Activated CD4-positive, alpha-beta T cell treated with anti-CD3 and anti-CD28 coated beads, Interleukin-2, amount 10 ng/mL, durations not matched to agents 7 days and 5 days (primary cell): ENCODE measurements at places on chromosomes 5 and 9. TPM values are rescaled to one million over a fixed set of nuclear protein-coding genes. Genes with fewer than 3 reads are reported as not detected.

GRCh38 chr9:111983484-111983908 lies 86.9 kb downstream of the UGCG start:
- DNase-seq, result no peak
- H3K4me3 ChIP-seq, result no peak overlapping the region
- H3K27me3 ChIP-seq, result peaks cover 6% of the 10 kb centered on the region
- no peak overlapping the region for H3K27ac ChIP-seq
- H3K4me1 ChIP-seq, result peaks cover 35% of the 10 kb centered on the region

The SNCB gene
- not detected for total RNA-seq

GRCh38 chr5:131983244-131983771 lies 28.1 kb downstream of the ACSL6 start:
- H3K27ac ChIP-seq, result no peak overlapping the region
- H3K4me3 ChIP-seq, result no peak overlapping the region
- no peak for DNase-seq
- H3K27me3 ChIP-seq, result peaks cover 6% of the 10 kb centered on the region
- H3K36me3 ChIP-seq, result peaks cover 1% of the 10 kb centered on the region

- H3K27me3 ChIP-seq, result no peaks in the 10 kb centered on the region
- H3K4me1 ChIP-seq, result no peaks in the 10 kb centered on the region
- H3K27ac ChIP-seq, result no peak overlapping the region
Observed at GRCh38 chr9:17623965-17624364, 45.1 kb downstream of the SH3GL2 start.

The OTP gene
- not detected for total RNA-seq

GRCh38 chr9:116952436-116952810 lies 265.3 kb downstream of the TRIM32 start:
- H3K4me1 ChIP-seq, result no peaks in the 10 kb centered on the region
- no peak for DNase-seq
- no peak overlapping the region for H3K4me3 ChIP-seq
- H3K27me3 ChIP-seq, result no peaks in the 10 kb centered on the region
- no peak overlapping the region for H3K27ac ChIP-seq
- H3K36me3 ChIP-seq, result no peaks in the 10 kb centered on the region

DNA sequence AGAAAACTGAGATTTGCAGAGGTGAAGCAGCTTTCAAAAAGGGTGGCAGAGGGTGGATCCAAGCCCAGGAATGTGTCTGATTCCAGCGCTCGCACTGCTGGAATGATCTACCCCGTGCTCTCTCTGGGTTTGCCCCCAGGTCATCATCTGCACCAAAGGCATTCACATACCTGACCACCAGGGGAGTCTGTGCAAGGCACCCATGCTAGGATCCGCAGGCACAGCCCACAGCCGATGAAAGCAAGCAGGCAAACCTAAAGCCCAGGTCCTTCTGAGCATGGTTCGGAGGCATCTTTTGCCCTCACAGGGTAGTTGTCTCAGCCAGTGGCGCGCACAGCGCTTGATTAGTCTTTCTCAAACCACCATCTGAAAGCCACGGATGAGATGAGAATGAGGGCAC lies 56.6 kb downstream of the TEK start:
- H3K4me1 ChIP-seq, result no peaks in the 10 kb centered on the region
- H3K27me3 ChIP-seq, result no peaks in the 10 kb centered on the region
- no peak for DNase-seq
- no peak overlapping the region for H3K4me3 ChIP-seq
- H3K36me3 ChIP-seq, result no peaks in the 10 kb centered on the region
- H3K27ac ChIP-seq, result no peak overlapping the region

GRCh38 chr9:2087500-2088313 lies 72.6 kb downstream of the SMARCA2 start:
- DNase-seq, result peak; percentile 45
- H3K4me1 ChIP-seq, result peaks cover 24% of the 10 kb centered on the region
- H3K27ac ChIP-seq, result no peak overlapping the region

GRCh38 chr5:14545862-14546261 lies 35.7 kb upstream of the OTULINL start:
- H3K4me3 ChIP-seq, result no peak overlapping the region
- H3K4me1 ChIP-seq, result peaks cover 7% of the 10 kb centered on the region
- H3K27ac ChIP-seq, result no peak overlapping the region
- no peaks in the 10 kb centered on the region for H3K36me3 ChIP-seq
- DNase-seq, result no peak
- H3K27me3 ChIP-seq, result peaks cover 10% of the 10 kb centered on the region

DNA sequence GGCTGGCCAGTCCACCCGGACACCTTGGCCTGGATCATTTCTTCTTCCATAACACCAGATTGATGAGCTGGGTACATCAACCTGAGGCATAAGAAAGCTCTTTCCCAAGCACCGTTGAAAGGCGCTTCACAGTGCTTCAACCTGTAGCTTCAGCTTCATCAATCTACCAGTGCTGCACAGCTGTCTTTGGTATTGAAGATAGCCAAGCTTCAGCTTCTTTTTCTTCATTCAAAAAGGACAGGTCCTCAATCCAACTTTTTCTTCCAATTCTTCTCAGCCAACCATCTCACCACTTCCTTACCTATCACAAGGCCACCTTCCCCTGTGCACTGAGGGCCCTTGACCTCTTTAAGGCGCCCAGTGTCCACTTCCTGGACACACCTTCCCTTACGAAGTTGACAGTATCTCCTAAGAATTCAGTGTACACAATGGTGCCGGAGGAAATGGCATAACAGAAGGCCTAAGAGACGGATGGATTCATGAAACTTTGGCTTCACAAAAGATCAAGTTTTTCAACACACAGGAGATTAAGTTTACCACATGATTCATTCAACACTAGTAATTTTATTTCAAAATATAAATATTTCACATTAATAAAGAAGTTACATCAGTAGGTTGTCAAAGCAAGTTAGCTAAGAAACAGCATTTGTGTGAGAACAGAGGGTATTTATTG lies 1.4 kb upstream of the CTNNAL1 start:
- DNase-seq, result no peak
- peaks cover 12% of the 10 kb centered on the region for H3K36me3 ChIP-seq
- peaks cover 33% of the 10 kb centered on the region for H3K4me1 ChIP-seq
- peaks cover 6% of the 10 kb centered on the region for H3K27me3 ChIP-seq
- H3K4me3 ChIP-seq, result no peak overlapping the region

DNA sequence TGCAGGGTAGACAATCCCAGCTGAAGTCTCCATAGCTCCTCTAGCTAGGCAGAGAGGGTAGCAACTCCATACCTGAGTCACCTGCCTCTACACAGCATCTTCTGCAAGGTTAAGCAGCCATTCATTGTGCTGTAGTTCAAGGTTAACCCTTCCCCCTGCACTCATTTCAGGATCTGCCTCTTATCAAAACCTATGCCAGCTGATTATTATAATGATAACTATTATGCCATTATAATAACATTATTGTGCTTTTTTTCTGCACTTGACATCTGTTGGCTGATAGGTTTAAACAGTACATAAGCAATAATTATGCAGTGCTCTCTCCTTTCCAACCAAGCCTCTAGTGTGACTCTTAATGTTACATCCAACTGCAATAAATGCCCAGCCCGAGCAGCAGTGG lies 17.3 kb downstream of the SIL1 start:
- H3K36me3 ChIP-seq, result no peaks in the 10 kb centered on the region
- peaks cover 2% of the 10 kb centered on the region for H3K27me3 ChIP-seq
- H3K27ac ChIP-seq, result no peak overlapping the region

The SLC25A2 gene
- total RNA-seq, result 0.42 TPM

GRCh38 chr5:101174981-101175380 lies 271.9 kb upstream of the ST8SIA4 start:
- H3K4me3 ChIP-seq, result no peak overlapping the region
- H3K27ac ChIP-seq, result no peak overlapping the region
- no peaks in the 10 kb centered on the region for H3K27me3 ChIP-seq
- H3K4me1 ChIP-seq, result no peaks in the 10 kb centered on the region
- H3K36me3 ChIP-seq, result no peaks in the 10 kb centered on the region

GRCh38 chr9:134379831-134380365 lies 53.6 kb downstream of the RXRA start:
- H3K4me3 ChIP-seq, result no peak overlapping the region
- H3K4me1 ChIP-seq, result peaks cover 19% of the 10 kb centered on the region
- H3K27me3 ChIP-seq, result no peaks in the 10 kb centered on the region
- DNase-seq, result no peak

DNA sequence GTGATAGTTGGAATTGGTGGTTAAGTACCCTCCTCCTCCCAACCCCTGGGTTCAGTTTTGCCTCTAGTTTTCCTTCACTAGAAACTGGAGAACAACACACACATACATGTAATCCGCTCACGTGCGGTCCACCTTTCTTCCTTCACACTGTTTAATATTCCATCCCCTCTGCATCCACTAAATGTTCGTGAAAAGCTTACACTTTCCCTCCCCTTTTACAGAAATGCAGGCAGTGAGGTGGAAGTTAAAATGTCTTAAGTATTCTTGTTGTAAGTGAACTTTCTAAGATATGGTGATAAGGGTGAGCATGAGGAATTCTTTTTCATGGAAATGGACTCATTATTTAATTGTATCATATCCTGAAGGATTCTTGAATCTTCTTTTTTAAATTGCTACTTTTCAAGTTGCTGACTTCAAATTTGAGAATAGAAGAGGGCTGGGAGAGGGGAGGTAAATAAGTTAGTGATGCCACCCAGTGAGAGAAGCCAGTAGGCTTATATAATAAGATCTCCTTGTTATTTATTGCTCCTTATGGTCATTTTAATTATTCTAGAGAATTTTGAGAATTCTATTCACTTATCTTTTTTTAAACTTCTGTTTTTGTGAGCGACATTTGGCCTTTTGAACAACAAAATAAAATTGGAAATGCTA lies 90.2 kb downstream of the TLE4 start:
- H3K27ac ChIP-seq, result no peak overlapping the region
- no peak overlapping the region for H3K4me3 ChIP-seq
- peaks cover 16% of the 10 kb centered on the region for H3K4me1 ChIP-seq
- no peaks in the 10 kb centered on the region for H3K27me3 ChIP-seq
- H3K36me3 ChIP-seq, result peaks cover 8% of the 10 kb centered on the region

DNA sequence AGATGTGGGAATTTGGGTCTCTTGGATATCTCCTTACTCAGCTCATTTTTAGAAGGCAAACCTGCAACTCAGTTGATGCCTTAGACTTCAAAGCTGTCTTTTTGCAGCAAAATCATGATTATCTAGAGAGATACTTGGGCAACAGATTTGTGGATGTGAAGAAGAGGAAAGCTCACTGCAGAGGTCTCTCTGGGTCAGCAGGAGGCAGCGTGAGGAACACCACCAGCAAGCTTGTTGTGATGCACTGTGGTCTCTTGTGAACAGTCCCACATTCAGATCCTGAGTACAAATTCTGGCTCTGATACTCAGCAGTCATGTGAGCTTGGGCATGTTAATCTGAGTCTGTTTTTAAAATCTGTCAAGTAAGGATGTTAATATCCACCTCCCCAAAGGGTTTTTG lies 26.3 kb upstream of the DMRT3 start:
- H3K4me1 ChIP-seq, result no peaks in the 10 kb centered on the region
- no peak for DNase-seq
- no peaks in the 10 kb centered on the region for H3K36me3 ChIP-seq
- peaks cover 18% of the 10 kb centered on the region for H3K27me3 ChIP-seq

DNA sequence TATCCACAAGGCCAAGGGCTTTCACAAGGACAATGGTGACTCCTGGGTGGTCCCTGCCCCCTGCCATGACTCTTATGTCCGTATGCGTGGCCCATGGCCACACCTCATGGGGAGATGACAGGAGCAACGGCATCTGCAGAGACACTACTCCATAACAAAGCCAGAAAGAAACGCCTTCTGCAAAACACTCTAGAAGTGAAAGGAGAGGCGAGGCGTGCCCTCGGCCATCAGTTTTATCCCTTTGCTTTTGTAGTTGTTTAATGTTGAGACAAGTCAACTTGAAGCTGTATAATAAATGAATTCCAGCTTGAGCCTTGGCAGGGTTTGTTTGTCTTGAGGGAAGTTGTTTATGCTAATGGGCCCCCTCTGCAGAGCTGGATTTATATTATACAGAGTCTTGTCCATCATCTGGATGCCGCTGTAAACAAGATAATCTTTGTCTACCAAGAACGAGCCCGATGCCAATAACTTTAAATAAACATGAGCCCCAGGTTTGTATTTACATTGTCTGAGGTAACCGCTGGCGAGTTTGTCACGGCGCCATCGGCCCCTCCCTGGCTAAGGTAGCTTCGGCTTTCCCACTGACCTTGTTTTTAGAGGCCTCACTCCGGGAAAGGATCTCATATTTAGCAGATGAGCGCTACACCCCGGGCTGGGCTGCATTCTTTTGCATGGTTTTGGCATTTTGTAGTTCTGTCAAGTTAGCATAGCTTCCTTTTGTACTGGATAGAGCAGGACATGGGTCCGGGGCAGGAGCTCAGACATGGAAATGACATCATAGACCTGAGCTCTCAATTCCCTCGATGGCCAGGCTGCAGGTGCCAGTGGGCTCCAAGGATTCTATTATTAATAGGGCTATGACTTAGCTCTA lies 165.3 kb downstream of the ERCC6L2 start:
- H3K4me1 ChIP-seq, result no peaks in the 10 kb centered on the region
- H3K4me3 ChIP-seq, result no peak overlapping the region
- no peak for DNase-seq
- H3K27me3 ChIP-seq, result no peaks in the 10 kb centered on the region
- no peak overlapping the region for H3K27ac ChIP-seq

DNA sequence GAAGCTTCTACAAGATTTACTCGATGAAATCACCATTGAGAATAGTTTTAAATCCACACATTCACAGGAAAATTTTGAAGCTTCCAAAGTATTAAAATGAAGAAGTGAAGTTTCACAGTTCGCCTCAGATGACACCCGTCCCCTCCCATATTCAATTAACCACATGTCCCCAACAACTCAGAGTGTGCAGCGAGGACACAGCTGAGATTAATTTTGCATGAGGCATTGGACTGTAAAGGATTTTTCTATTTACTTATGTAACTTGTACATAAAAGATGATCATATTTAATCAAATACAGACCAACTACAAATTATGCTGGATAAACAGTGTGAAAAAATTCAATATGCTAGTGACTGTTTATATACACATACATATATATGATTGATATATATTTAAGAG lies 84.7 kb upstream of the OLFM1 start:
- peaks cover 3% of the 10 kb centered on the region for H3K36me3 ChIP-seq
- H3K4me3 ChIP-seq, result no peak overlapping the region
- no peaks in the 10 kb centered on the region for H3K27me3 ChIP-seq
- no peak for DNase-seq
- no peaks in the 10 kb centered on the region for H3K4me1 ChIP-seq
- H3K27ac ChIP-seq, result no peak overlapping the region

DNA sequence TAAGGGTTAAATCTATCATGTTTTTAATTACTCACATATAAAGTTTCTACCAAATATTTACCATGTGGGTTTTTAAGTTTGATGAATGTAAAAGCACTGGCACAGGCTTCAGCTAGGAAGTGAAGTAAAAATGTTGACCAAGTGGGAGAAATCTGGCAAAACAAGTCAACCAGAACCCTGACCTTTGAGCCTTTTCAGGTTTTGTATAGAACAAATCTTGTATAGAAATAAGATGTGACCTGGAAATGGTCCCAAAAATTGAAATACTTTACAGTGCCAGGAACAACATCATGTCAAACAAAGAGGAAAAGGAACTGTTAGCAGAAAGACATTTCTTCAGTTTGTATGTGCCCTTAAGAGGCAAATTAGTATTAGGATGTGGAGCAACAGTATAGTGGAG lies 137.6 kb downstream of the CCDC192 start:
- H3K36me3 ChIP-seq, result no peaks in the 10 kb centered on the region
- no peak overlapping the region for H3K27ac ChIP-seq
